ENCODE measurements at places on chromosomes 11 and 22.

DNA sequence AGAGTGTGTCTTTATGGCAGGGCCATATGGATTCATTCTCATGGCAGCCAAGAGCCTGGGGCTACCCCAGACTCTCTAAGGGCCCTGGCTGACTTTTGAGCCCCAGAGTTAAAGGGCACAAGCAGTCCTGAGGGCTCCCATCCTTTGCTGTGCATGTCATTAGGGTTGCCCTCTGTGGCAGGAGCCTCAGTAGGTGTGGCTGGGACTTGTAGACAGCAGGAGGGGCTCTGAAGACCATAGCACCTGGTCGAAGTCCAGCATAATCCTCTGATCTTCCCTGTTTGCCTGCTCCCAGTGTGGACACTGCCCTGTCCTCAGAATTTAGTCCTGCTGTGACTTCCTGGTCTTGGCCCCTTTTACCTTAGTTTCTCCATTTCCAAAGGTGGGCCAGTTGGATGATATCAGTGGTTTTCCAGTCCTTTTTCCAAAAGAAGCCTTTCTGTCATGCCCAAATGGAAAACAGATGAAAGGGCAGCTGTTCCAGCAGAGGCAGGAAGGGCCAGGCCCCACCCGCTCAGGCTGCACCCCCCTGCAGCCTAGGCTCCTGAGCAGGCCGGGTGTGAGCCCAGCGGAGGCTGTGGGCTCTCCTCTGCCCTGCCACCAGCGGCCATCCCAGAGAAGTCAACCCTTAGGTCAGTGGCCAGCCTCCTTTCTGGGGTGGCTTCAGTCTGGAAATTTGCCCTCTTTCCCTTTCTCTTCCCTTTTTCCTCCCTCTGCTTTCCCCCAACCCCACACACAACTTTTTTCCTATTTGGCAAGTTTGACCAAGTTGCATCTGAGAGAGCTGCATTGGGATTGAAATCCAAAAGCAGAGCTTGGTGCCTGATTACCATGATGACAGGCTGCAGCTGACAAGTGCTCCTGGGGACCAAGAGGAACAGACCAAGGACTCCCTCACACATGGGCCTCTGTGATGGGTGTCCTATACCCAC lies 32.8 kb upstream of the SUSD2 start:
- DNase-seq: peak; percentile 70

DNA sequence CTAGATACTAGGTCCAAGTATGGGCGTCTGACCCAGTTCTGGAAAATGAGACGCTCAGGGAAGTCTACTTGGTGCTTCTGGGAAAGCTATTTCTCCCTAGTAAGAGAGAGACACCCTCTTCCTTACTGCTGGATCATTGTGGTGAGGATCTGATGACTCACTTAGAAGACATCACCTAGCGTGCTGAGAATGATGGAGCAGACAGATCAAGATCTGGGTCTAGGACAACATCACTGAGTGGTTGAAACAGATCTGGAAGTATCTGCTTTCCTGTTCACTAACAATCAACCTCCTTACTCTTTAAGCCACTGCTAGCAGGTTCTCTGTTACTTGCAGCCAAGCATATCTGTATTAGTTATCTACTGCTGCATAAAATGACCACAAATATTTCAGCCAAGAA lies 38.3 kb upstream of the HMGXB4 start:
- no peak for DNase-seq

GRCh38 chr11:6418557-6419008 lies 311 bp downstream of the APBB1 start:
- DNase-seq: no peak

GRCh38 chr22:24304062-24304675 lies 33.5 kb downstream of the SPECC1L start:
- DNase-seq: no peak

GRCh38 chr11:4026389-4026788 lies 68.2 kb upstream of the RRM1 start:
- DNase-seq: no peak

GRCh38 chr11:351411-351810 lies 17.9 kb upstream of the B4GALNT4 start:
- DNase-seq: no peak

DNA sequence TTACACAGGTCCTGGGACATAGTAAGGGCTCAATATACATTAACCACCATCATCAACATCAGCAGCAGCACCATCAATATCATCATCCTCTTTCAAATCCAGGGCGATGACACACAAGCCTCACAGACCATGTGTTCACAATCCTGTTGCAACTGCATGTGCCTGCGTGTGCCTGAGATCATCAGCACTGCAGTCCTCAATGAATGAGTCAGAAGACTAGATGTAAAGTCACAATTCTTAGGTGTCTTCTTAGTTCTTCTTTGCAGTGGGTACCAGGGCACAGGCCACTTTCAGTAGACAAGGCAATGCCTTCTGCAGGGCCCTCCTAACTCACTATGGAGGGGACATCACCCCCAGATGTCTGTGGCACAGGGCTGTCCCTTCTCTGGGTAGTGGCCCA lies 111.1 kb downstream of the MYO18B start:
- no peak for DNase-seq

DNA sequence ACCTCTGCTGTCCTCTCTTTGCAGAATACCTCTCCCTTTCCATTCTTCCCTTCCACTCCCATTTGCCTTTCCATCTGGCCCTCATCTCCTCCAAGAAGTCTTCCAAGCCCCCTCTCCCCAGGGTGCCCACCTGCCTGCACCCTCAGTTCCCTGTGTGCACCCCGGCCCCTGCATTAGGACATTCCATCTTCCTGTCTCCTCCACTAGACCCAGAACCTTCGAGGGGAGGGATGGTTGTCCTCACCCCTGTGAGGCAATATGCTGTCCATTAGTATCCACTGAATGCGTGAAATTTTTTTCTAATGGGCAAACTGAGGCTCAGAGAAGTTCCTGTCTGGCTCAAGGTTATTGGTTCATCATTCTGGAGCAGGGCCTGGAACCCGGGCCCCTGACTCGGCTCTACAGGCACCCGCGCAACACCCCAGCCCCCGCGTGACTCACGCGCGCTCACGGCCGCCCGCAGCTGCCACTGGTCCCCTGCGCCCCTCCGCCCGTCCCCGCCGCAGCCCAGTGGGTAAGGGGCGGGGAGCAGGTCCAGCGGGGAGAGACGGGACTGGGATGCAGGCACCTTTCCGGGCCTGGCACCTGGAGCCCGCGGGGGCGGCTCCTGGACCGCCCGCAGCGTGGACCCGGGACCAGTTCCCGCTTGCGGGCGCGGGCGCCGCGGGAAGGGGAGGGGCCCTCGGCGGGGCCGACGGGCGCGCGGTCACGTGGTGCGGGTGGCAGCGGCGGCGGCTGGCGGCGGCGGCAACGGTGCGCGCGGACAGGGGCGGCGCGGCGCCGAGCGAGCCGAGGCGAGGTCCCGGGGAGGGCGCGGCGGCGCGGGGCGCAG lies 7.0 kb downstream of the SEPTIN3 start:
- DNase-seq: no peak

- DNase-seq: no peak
Observed at GRCh38 chr11:75387736-75388294, 11.5 kb upstream of the RPS3 start.

DNA sequence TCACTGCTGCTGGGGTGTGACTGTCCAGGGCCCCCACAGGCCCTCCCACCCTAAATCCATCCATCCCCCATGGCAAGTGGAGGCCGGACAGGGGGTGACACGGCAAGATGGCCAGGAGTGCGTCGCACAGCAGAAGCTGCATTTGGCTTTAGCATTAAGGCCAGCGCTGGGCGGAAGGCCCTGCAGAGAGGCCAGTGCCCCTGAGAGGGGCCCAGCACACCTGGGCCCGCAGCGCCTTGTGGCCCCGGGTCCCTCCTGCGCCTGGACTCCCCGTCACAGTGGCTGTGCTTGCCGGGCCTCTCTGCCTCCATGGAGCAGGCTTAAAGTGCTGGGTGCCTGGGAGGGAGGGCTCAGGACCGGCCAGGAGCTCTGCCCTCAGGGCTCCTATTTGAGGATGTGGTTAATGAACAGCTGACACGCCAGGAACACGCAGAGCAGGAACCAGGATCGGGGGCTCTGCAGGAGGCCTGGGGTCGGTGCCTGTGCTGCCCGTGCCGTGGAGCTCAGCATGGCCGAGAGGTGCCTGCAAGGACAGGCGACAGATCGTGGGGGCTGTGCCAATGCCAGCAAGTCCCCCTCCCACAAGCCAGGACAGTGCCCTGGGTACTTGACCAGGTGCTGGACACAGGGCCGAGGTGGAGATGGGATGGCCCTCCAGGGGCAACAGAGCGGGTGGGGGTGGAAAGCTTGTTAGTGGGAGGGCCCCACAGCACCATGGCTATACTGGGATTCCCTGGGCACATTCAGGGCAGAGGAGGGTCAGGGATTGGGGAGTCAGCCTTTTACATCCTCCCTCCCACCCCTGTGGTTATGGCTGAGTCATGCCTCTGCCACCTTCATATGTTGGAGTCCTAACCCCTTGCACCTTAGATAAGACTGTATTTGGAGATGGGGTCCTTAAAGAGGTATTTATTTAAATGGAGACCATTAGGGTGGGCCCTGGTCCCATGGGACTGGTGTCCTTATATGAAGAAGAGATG lies 30.9 kb upstream of the CARS1 start:
- no peak for DNase-seq

- no peak for DNase-seq
Observed at GRCh38 chr11:1296287-1296686, 13.1 kb downstream of the TOLLIP start.

DNA sequence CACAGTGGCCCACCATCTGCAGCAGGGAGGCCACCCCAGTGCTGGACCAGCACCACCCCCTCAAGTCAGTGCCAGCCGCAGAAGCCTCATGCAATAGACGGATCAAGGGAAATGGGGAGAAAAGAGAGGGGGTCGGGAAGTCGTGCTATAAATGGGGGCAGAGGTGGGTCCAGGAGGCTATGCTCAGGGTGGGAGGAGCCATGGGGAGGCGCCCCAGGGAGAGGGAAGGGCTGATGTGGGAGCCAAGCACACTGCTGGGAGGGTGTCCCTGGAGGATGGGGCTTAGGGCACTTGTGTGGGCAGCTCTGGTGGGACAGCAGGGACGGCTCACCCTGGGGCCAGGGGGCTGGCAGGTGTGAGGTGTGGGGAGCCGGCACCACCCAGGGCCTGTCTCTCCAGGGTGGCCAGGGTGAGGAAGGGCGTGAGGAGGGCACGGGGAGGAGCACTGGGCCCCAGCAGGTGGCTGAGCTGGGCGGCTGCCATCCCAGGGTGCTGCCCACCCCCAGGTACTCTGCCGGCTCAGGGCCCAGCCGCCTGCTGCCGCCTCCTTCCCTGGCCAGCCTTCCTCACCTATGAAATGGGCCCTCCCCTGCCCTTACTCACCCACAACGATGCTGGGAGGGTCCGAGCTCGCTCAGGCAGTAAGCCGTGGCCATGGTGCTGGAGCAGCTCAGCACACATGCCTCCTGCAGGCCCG lies 18.0 kb downstream of the PHLDA2 start:
- no peak for DNase-seq

- no peak for DNase-seq
Observed at GRCh38 chr11:96197801-96198701, 144.9 kb downstream of the MAML2 start.

DNA sequence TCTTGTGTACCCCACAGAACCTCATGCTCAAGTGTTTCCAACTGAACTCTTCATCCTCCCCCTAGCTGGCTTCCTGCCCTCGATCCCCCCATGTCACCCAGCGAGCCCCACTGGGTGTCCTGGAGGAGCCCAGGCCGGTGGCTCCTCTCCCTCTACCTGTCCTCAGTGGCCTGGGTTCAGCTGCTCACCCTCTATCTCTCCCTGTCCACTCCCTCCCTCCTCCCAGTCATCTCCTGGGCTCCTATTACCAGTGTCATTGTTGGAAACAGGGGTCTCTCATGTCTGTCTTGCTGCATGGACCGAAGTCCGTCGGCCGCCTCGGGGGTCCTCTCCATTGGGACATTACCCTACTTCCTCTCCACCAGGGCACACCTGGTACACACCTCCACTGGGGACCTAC lies 12.9 kb upstream of the MPPED1 start:
- no peak for DNase-seq

DNA sequence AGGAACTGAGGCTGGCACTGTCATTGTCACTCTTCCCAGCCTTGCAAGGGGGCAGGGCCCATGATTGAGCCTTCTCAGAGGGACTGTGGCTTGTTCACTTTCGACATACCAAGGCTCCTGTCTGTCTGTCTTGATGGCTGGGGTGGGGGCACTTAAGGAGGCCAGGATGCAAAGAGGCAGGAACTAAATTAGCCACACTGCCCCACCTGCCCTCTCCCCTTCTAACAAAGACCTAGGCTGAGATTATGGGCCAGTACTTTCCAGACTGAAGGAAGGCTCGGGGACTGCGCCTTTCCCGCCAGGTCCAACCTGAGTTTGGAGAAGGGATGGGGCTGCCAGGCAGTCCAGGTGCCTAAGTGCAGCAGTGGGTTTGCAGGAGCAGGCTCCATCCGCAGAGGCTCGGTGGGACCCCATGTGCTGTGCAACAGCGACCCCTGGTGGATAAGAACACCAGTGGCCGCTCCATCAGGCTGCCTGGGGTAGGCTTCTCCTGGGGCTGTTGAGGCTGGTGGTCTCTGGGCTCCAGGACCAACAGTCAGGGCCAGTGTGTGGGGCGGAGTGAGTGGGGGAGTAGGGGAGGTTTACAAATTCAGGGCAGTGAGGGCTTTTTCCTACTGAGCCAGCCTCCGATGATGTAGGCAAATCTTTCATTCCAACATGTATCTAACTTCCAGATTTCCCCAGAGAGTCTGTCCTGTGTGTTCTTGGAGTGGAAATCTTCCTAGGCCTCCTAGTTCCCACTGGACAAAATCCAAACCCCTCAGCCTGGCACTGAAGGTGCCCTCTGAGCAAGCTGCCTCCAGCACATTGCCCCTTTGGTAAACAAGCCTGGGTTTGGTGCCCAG lies 93.9 kb downstream of the INSC start:
- DNase-seq: peak; percentile 56

GRCh38 chr11:86999859-87000753 lies 37.6 kb upstream of the TMEM135 start:
- DNase-seq: no peak

GRCh38 chr11:30155428-30155827 lies 75.4 kb upstream of the FSHB start:
- no peak for DNase-seq

GRCh38 chr22:49390954-49391353 lies 436.7 kb downstream of the BRD1 start:
- no peak for DNase-seq

DNA sequence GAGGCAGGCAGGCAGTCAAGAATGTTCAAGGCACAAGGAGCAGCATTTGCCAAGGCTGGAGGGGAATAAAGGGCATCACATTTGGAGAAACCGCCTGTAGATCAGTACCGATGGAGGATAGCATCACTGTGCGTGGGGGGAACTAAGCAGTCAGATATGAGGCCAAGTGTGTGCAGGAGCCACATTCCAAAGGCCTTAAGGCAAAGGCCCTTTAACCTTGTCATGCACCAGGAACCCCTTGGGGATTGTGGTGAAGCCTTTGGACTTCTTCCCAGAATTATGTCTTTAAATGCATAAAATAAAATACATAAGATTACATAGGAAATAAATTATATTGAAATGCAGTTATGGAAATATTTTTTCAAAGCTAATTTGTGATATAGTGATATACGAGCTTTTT lies 532.1 kb downstream of the BUD13 start:
- no peak for DNase-seq

- no peak for DNase-seq
Observed at GRCh38 chr11:43937434-43938411, 4.7 kb upstream of the C11orf96 start.
